ENCODE measurements at places on chromosomes 2 and 18. TPM values are rescaled to one million over a fixed set of nuclear protein-coding genes. Genes with fewer than 3 reads are reported as not detected.

ZNF804A gene
- under 0.01 TPM for total RNA-seq

SRD5A2 gene
- not detected for total RNA-seq

AQP12A gene
- not detected for total RNA-seq

PCARE gene
- under 0.01 TPM for total RNA-seq

BMP10 gene
- total RNA-seq: not detected

LRRTM4 gene
- 1.6 TPM for total RNA-seq

HMSD gene
- not detected for total RNA-seq

ZC3H15 gene
- 37.6 TPM for total RNA-seq

GPC1 gene
- total RNA-seq: 36.0 TPM

CCDC142 gene
- 30.3 TPM for total RNA-seq

PROM2 gene
- under 0.01 TPM for total RNA-seq

RELCH gene
- 30.3 TPM for total RNA-seq

RND3 gene
- total RNA-seq: 44.4 TPM

ERBB4 gene
- 9.9 TPM for total RNA-seq

TCF23 gene
- 0.52 TPM for total RNA-seq

PTH2R gene
- total RNA-seq: 0.52 TPM

RSAD2 gene
- total RNA-seq: 6.8 TPM

ADNP2 gene
- 8.4 TPM for total RNA-seq

RNF144A gene
- total RNA-seq: 16.2 TPM

GNLY gene
- not detected for total RNA-seq

RBMS1 gene
- total RNA-seq: 48.0 TPM

CHPF gene
- total RNA-seq: 33.4 TPM

All from skeletal muscle tissue (tissue), 5 donors.